ENCODE measurements at places on chromosomes 2 and 18. TPM values are rescaled to one million over a fixed set of nuclear protein-coding genes. Genes with fewer than 3 reads are reported as not detected.
A peak's percentile ranks its signal among the peaks of the same experiment; 100 is the strongest.

DNA sequence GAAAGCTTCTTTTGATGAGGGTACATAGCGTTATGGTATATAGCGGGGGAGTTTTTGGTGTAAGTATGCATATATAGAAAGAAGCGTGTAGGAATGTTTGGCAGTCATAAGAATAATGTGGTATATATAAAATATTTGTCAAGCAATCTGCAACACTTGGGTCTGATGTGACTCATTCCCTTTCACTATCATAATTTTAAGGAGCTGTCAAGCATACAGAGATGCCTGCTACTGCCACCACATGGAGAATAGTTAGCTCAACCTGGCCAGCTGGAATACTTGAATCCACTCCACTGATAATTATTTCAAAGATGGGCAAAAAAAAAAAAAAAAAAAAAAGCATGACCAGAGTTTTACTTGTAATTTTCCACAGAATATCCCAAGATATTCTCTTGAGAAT, 559.8 kb upstream of the REG3G start:
- DNase-seq, result no peak

- DNase-seq, result no peak
These were observed 149.2 kb upstream of the TWIST2 start for GRCh38 chr2:238698451-238699306.

DNA sequence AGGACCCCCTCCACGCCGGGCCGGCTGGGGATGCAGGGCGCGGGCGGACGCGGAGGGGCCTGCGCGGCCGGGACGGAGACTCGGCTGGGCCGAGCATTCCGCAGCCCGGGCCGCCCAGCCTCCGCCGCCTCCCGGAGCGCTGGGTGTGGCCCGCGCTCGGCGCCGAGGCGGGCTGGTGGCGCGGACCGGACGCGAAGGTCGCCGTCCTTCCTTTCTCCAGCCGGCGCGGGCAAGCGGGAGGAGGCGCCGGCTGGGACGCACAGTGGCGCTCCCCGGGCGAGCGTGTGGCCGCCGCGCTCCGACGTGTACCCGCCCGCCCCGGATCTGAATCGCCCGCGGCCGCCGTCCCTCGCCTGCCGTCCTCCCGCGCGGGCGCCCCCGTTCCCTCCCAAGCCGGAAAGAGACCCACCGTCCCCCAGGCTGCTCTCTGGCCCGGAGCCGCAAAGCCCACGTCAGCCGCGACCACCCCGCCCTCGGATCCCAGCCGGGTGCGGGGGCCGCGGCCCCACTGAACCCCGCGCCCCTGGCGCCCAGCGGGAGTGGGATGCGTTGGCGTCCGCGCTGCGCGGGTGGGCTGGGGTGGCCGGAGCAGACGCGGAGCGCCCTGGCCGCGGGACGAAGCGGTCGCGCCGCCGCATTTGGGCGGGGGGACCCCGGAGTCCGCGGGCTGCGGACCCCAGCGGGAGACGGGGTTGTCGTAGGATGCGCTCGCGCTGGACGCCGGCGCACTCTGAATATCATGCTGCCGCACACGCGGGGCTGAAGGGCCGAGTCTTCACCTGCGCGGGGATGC, 634 bp downstream of the SPATS2L start:
- DNase-seq, result peak; percentile 27

DNA sequence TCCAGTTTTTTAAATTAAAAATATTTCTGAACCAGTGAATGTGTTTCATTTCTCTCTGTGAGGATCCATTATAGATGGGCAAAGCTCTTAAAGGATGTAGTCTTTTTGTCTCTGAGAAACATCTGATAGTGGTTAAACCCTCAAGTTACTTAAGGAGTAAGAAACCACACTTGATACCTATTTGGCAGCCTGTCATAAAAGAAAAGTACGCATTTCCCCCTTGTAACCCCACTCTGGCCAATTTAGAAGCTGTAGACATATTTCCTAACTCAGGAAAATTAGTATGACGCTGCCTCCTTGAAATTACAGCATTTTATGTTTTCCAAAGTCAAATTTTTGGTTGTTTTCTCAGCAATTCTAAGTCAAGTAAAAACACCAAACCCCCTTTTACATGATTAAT, 2.0 kb downstream of the STAT4 start:
- no peak for DNase-seq

GRCh38 chr18:52242711-52243110, 97.3 kb upstream of the DCC start:
- no peak for DNase-seq

DNA sequence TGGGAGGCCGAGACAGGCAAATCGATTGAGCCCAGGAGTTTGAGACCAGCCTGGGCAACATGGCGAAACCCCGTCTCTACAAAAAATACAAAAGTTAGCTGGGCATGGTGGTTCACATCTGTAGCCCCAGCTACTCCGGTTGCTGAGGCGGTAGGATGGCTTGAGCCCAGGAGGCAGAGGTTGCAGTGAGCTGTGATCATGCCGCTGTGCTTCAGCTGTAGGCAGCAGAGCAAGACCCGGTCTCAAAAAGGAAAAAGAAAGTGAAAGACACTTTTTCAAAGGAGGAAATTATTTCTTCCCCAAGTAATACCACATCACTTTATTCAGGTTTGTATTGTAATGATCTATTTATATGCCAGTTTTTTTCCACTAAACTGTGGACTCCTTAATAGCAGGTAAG, 35.7 kb upstream of the TAF4B start:
- DNase-seq, result no peak

GRCh38 chr2:234764372-234764771, 187.4 kb upstream of the SH3BP4 start:
- no peak for DNase-seq

GRCh38 chr2:30225131-30225762, 6.1 kb upstream of the LBH start:
- no peak for DNase-seq

DNA sequence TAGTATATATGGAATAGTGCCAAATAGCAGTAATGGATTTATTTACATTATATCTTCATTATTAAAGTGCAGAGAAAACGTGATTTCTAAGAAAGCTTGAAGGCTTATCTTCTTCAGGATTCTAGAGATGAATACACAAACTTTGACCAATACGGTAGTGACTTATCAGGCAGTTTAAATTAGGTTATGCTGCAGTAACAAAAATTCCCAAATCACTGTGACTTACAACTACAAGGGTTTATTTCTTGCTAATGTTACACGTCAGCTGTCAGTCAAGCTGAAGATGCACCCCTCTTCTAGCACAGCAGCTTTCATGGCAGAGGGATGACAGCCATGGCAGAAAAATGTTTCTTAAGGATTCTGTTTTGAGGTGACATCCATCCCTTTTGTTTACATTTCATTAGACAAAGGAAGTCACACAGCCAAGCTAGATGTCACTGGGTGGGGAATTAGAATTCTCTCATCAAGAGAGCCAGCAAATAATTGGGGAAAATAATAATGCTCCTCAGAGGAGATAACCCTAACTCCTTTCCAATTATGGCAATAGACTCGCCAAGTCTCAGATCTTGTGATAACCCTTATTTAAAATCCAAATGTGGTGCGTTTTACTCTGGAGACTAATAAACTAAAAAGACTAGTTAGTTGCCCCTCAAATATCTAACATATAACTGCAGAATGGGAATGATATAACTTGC, 268.3 kb upstream of the CYP26B1 start:
- DNase-seq, result no peak

GRCh38 chr2:28544405-28544921, 48.6 kb downstream of the PLB1 start:
- no peak for DNase-seq

Gene PARD3B
- polyA plus RNA-seq, result 37.4 TPM

Gene NGEF
- 1.7 TPM for polyA plus RNA-seq

Gene KRCC1
- 59.3 TPM for polyA plus RNA-seq
